Motor neuron (in vitro differentiated cells): ENCODE measurements at places on chromosomes 13 and 19. TPM values are rescaled to one million over a fixed set of nuclear protein-coding genes. Genes with fewer than 3 reads are reported as not detected.

PPM1N gene
- total RNA-seq = 3.5 and 4.0 TPM in 2 replicates

FCER2 gene
- total RNA-seq = 0.17 and 0.27 TPM in 2 replicates

- no peak for ATAC-seq
Measured at GRCh38 chr19:48085904-48086864, 24.4 kb downstream of the PLA2G4C start.

GRCh38 chr13:80400865-80401426 is 60.0 kb upstream of the SPRY2 start:
- ATAC-seq = no peak

DNA sequence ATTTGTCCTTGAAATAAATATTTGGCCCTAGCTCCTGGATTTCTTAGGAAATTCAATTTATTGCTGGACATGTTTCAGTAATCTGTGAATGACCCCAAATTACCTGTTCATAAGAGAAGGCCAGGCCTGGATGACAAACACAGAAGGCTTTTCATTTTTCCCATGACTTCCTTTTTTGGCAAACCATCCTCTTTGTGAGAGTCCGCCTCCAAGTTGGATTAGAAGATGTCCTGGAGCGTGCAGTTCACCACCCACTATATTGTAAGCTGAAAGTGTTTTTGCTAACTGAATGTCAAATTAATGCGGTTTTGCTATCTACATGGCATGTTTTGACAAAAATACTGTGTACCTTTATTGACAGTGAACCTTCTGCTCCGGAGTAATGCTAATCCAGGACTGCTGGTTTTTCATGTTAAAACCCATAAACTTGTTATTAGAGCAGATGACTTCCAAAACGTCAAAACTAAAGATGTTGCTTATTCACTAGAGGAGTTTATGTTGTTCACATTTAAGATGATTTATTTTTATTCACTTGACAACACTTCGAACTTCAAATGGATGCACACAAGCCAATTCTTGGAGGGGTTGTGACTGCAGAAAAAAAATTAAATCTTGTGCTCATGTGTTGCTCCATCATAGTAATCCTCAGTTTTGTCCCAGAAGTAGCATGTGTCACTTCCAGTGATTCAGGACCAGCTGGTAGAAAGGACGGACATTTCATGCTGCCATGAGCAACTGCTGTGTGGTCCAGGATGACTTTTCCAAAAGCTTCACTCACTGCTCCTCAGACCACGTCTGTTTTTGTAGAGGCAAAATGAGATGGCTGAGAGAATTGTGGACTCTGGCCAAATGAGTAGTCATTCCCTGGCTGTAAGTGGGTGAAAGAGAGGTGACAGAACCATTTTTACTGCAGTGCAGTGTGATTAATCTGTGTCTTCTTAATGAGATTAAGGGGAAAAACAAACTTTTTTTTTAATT is 71.0 kb downstream of the ITGBL1 start:
- no peak for ATAC-seq

DNA sequence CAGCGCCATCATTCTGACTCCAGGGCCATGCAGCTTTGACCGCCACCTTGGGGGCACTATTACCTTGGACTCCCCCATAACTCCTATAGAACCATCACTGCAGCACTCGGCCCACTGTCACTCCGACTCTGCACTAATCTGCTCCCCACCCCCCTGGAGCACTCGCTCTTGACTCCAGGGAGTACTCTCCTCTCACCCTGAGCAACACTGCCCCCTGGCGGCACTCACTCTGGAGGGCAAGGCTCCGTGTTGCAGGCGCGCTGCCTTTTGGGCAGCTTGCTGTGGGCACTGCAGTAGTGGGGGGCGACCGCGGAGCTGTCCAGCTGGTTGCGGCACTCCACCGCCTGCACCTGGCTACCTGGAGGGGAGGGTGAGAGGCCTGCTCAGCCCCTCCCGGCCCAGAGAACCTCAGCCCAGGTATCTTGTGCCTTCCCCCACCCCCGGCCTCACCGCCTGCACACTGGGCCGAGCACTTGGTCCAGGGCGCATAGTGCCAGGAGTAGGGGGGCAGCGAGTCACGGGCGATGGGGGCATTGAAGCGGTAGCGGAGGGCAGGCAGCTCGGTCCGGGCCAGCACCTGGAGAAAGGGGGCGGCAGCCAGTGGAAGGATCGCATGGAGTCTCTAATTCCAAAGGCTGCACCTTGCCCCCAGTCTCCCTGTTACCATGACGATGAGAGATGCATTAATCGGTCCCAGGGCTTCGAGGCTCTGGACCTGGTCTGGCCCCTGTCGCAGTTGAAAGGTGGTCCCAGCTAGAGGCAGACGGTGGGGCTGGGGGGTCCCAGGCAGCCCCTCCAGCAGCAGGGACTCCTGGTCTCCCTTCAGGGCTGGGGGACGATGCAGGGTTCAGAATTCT is 8.9 kb upstream of the MYO1F start:
- peak; percentile 25 for ATAC-seq

DNA sequence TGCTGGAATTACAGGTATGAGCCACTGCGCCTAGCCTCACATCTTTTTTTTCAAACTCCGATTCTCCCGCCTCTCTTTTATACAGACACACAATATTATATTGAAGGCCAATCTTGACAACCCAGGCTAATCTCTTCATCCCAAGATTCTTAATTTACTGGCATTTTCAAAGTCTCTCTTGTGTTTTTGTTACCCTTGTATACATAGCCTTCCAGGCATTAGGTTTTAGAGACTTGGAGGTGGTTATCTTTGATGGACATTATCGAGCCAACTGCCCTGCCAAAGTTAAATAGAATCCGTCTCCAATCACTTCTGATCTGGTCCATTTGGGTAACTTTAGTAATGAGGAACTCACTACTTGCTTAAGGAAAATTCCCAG is 14.4 kb upstream of the CYP2A7 start:
- ATAC-seq = no peak
